ENCODE measurements at places on chromosomes 4 and X. TPM values are rescaled to one million over a fixed set of nuclear protein-coding genes. Genes with fewer than 3 reads are reported as not detected.

The CMC4 gene
- 10.1 TPM for polyA plus RNA-seq

The ACSL1 gene
- 23.9 TPM for polyA plus RNA-seq

The DMP1 gene
- not detected for polyA plus RNA-seq

The SPATA4 gene
- polyA plus RNA-seq = 0.11 TPM

The TEX13C gene
- not detected for polyA plus RNA-seq

The GABRG1 gene
- polyA plus RNA-seq = not detected

The SLC7A11 gene
- 80.5 TPM for polyA plus RNA-seq

Measured in AG04450 (cell line).